ENCODE measurements at places on chromosomes 11 and 22.

GRCh38 chr22:24315367-24315966 is 44.8 kb downstream of the SPECC1L start:
- no peak for DNase-seq

DNA sequence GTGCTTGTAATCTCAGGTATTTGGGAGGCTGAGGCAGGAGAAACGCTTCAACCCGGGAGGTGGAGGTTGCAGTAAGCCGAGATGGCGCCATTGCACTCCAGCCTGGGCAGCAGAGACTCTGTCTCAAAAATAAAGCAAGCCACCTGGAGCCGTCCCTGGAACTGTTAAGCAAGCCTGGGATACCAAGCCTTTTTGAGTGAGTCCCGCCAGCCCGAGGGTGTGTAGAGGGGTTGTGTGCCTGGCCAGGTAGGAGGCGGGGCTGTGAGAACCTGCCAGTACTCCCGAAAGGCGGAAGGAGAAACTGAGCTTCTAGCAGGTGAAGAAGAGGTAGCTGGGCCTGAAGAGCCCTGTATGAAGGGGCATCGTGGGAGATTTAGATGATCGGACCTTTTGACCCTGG is 52.4 kb downstream of the TRIOBP start:
- DNase-seq, result no peak

DNA sequence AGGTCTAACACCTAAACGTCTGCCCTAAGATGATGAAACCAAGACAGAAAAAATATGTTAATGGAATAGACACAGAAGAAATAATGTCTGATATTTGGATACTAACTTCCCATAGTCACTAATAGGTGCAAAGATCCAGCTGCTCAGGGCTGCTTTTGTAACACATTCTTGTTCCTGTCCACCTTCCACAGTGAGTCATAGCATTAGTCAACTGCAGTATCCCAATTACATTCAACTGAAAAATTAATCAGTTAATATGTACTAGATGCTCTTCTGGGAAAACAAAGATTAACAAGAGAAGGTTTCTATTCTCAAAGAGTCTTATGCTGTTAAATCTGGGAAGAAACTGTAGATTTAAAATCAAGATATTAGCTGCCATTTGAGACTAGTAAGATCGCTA is 47.6 kb downstream of the HEPHL1 start:
- DNase-seq, result no peak

DNA sequence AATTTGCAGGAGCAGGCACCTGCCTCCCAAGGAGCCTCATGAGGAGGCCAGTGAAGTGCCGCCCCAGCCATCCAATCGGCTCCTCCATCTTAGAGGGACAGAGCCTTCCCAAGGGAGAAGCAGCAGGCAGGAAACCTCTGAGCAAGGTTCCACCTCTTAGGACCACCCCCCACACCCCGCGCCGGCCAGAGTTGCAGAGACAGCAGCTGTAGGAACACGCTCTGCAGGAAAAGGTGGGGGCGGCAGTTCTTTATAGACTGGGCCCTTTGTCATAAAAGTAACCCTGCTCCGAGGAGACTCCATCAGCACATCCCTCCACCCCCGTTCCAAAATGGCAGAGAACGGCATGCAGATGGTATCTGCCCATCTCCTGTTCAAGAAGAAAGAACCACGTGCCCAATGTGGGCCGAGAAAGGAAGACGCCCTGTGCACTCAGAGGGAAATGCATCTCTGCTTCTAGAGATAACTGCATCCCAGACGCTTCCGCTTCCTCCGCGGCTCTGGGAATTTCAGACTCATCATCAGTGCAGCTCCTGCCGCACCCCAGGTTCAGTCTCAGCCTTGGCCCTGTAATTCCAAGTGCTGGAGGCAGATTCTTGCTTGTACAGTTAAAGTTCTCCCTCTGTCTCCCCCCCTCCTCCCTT is 98.5 kb downstream of the SPATA19 start:
- DNase-seq, result no peak

- DNase-seq, result no peak
Observed at GRCh38 chr11:19910931-19911330, 198.3 kb downstream of the NAV2 start.

DNA sequence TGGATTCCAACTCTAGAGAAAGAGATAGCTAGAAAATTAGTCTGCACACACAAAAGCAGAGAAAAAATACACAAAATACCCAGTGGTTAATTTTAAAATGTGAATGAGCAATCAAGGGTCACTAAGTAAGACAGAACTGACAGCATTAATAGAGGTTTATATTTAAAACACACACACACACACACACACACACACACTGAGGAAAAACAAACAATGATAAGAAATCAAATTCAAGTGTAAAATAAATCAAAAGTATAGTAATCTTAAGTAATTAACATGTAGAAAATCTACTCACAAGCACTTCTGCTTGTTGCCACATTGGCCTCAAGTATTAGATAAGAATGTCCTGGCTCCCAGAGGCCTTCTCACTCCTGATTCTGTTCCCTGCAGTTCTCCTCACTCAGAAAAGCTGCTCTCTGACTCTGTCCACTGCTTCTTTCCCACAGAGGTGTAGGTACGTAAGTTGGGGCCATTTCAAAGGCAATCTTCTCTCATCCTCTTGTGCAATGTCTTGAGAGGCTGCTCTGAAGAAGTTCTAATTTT is 33.3 kb upstream of the OLFML1 start:
- DNase-seq, result no peak

DNA sequence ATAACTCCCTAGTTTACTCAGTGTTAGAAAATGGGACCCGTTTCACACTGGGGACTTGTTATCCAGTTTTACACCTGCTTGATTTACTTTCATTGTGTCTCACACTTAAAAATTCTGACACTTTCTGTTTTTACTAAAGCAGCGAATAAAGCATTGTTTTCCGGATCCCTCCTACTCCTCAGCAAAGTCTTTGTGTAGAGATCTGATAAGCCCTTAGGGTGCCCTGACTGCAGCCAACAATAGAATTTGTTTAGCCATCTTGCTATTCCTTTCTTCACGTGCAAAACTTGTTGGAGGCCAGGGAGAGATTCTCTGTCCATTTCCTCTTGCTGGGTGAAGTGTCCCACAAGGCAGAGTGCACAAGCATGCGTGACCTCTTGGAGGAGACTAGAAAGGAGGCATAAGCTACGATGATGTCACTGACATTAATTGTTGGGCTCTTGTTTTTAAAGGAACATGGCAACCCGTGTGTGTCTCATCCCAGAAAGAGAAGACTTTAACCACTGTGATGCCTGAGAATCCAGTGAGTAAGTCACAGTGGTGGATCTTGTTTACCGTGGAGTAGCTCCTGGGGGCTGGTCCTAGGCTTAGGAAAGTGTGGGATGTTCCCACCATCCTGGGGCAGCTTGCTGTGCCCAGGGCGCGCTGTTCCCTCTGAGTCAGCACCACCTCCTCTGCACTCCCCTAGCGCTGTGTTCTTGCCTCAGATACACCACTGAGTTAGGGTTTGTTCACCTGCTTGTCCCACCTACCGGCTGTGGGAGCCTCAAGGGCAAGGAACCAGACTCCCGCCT is 27.7 kb downstream of the MICAL2 start:
- DNase-seq, result no peak

DNA sequence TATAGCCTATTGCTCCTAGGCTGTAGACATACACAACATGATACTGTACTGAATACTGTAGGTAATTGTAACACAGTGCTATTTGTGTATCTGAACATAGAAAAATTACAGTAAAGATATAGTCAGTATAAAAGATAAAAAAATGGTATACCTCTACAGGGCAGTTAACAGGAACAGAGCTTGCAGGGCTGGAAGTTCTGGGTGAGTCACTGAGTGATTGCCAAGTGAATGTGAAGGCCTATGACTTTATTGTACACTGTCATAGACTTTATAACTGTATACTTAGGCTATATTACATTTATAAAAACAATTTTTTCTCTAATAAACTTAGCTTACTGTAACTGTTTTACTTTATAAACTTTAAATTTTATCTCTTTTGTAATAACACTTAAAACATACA is 332.4 kb upstream of the ARHGAP42 start:
- no peak for DNase-seq

GRCh38 chr11:104695065-104695463 is 203.2 kb downstream of the CASP12 start:
- no peak for DNase-seq

DNA sequence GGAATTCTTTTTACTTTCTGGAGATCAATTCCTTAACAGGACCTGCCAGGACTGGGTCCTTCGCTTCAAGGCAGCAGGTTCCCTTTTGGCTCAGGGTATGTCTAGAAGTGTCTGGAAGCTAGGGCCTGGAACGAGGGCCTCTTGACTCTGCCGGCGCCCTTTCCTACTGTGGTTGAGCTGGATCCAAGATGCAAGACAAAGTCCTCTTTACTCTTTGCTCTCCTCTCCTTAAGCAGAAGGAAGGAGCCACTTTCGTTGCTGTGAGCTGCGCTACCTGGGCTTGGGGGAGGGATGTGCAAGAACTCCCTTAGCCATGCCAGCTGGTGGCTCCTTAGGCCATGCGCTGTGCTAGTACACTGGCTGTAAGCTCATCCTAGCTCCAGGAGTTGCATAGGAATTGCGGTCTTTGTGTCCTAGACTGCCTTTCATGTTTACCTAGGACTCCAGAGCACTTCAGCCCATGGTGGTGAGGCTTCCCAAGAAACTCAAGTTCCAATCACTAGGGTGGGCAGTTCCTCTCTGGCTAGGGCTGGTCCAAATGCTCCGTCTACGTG is 18.1 kb downstream of the GLB1L2 start:
- DNase-seq, result no peak

- no peak for DNase-seq
Observed at GRCh38 chr11:117647872-117648271, 149.1 kb downstream of the DSCAML1 start.

GRCh38 chr11:112858289-112859023 is 102.8 kb upstream of the NCAM1 start:
- no peak for DNase-seq

Data from activated CD4-positive, alpha-beta T cell treated with anti-CD3 and anti-CD28 coated beads for 36 hours (primary cell).